ENCODE measurements at places on chromosomes 4 and X.

DNA sequence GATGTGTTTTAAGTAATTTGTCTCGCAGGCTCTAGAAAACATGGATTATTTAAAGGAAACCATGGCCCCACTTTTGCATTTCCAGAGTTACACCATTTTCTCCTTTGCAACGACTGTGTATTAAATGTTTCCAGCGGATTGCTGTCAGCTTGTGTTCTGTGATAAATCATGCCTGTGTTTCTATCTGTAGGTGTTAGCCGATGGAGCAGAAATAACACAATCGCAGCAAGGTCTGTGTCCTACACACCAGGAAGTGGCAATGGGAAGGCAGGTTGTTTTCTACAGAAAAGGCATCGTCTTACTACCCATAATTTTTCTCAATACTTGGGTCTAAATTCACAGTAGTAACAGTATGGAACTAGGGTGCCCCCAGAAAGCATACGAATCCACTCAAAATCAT is 590.1 kb downstream of the NLGN4X start:
- no peak for DNase-seq

GRCh38 chr4:100938698-100939097 is 408.6 kb downstream of the PPP3CA start:
- no peak for DNase-seq

GRCh38 chr4:15489551-15489950 is 19.9 kb downstream of the CC2D2A start:
- no peak for DNase-seq

- DNase-seq = no peak
Measured at GRCh38 chr4:146369446-146369845, 152.3 kb downstream of the SLC10A7 start.
